ENCODE measurements at places on chromosomes 4 and X. TPM values are rescaled to one million over a fixed set of nuclear protein-coding genes. Genes with fewer than 3 reads are reported as not detected.

DNA sequence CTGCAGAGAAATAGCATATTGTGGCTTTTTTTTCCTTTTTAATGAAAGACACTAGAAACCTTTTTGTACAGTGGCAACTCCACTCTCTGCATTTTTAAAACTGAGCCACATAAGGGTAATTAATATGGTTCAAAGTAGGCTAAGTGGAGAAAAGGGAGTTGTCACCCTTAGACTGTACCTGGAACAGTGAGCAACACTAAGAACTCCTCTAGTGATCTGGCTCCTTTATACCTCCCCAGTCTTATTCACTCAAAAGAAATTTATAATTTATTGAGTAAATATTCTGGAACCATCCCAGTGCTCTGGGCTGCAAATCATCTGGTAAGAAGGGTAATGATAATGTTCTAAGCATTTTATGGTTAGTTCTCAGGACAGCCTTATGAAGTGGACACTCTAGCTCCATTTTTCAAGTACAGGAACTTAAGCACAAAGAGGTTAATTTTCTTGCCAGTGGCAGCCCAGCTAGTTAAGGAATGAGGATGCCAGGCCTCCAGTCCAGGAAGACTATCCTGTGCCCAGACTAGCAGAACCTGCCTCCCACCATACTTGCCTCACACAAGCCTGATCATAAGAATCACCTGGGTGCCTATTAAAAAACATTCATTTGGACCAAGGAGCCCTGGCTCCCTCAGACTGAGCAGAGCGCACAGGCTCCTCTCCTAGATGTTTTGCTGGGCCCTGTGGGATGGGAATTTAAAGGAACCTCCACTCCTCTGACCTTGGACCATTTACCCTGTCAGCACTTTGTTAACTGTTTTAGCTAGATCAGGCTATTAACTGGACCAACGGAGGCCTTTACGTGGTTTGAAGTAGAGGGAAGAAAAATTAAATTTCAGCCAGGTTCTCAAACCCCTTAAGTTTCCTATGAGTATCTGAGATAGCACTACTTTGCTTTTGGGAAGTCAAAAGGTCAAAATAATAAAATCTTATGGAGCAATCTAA lies 102.6 kb downstream of the PDE5A start:
- no peak for DNase-seq

- no peak for DNase-seq
Measured at GRCh38 chrX:129695535-129695934, 40.8 kb upstream of the APLN start.

Gene MCF2
- 0.37 TPM for total RNA-seq

Gene TMEM31
- total RNA-seq = 0.46 TPM

DNA sequence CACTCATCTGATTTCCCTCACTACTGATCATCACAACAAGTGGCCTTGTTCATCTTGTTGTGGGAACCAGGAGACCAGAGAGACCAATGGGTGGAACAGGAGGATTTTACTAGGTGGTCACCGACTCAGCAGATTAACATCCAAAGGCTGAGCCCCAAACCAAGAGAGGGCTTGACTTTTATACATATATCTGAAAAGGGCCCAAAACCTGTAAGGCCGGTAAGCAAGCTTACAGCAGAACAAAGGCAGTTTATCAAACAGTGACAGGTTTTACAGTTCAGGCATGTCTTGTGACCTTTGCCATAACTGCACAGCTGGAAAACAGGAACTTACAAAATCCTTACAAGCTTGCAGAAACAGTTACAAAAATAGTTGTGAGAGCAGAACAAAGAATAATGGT lies 195.9 kb downstream of the OR13H1 start:
- DNase-seq = no peak

Gene MAGEB1
- total RNA-seq = not detected

Gene NUDT10
- total RNA-seq = 2.0 TPM

- DNase-seq = peak; percentile 46
Measured at GRCh38 chrX:21940356-21940829, at the start of gene SMS. Gene SMS, plus strand, starts transcription at chrX:21940709. Its CDS starts 116 bp downstream, at chrX:21940825.

Gene EPGN
- not detected for total RNA-seq

GRCh38 chr4:128703948-128704347 lies 105.6 kb upstream of the JADE1 start:
- no peak for DNase-seq

DNA sequence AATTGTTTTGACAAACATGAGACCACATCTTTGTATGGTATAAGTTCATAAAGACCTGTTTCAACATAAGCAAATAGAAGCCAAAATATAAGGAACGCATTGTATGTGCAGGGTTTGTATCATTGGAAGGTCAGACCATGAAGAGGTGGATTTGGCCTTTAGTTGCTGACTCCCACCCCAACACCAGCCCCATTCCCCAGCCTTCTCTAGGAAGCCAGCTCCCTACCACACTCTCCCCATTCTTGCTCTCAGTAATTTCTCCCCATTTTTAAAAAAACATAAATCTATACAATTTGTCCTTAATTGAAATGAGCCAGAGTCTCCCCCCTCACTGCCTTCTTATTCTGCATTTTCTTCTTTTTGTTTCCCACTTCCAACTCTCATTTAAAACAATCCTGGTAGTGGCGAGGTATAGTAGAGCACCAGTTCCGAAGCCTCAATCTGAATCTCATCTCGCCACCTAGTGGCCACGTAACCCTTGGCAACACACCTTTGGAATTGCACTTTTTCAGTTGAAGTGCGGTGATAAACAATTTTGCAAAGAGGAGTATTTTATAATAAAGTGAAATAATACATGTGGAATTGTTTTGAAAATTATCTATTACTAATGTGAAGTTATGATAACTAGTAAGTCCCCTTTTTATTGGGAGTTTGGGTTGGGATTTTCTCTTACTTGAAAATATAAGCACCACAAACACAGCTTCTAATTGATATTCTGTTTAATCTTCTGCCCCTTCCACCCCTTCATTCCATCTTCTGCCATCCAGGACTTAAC lies 126.6 kb downstream of the ASB9 start:
- peak; percentile 51 for DNase-seq

DNA sequence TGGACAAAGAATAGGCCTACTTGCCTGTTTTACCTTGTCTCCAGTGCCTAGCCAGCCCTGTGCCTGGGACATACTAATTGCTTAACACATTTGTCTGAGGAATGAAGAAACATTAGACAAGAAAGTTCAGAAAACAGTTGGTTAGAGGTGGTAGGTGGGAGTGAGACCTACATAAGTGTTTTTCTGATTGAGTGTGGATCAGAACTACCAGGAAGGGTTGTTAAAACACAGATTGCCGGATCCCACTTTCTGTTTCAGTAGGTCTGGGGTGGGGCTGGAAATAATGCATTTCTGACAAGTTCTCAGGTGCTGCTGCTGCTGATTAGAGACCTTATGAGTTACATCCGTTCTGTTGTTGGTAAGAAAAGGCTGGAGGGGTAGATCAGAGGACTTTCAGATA lies 5.7 kb upstream of the JADE1 start:
- DNase-seq = no peak

DNA sequence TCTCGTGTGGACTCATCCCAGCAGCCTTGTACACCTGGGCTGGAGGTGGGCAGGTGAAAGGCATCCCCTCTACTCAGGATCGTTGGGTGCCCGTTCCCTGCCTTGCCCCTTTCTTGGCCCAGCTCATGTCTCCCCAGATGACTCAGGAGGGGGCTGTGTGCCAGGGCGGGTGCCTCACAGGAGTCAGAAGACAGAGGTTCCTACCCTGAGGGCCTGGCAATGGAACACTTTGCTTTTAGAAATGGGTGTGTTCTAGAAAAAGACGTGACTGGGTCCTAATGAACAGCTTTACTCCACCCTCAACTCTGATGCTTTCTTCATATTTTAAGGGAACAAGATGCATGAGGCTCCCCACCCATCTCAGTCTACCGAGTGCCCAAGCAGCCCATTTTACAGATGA lies 22.5 kb upstream of the TRIM2 start:
- no peak for DNase-seq

Gene SLIT2
- total RNA-seq = not detected

Gene PRIMPOL
- total RNA-seq = 24.1 TPM

Gene ZDHHC15
- total RNA-seq = 0.44 TPM

DNA sequence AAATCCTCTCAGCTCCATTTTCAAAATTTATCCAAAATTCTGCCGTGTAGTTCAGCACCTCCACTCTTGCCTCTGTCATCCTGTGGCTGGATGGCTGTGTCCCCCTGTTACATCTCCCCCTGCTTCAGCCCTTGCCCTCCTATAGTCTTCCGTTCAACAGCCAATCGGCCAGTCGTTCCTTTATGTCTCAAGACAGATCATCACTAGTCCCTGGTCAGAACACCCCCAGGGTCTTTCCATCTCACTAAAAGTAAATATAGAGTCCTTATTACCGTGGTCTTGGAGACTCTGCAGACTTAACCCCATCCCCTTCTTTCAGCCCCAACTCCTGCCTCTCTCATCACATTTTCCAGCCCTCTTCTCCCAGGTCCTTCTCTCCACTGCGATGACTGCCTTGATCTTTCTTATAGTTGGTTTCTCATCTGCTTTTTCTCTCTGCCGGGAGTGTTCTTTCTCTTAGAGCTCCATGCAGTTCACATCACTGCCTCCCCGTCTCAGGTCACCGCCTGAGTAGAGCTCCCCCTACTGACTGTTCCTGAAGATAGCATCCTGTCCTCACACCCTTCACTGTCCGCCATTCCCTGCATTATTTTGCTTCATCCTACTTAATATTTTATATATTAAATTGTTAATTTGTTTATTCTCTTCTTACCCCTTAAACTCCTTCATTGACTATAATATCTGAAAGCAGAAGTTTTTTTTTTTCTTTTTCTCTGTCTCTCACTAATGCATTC lies 736.9 kb upstream of the MAGEB2 start:
- no peak for DNase-seq

DNA sequence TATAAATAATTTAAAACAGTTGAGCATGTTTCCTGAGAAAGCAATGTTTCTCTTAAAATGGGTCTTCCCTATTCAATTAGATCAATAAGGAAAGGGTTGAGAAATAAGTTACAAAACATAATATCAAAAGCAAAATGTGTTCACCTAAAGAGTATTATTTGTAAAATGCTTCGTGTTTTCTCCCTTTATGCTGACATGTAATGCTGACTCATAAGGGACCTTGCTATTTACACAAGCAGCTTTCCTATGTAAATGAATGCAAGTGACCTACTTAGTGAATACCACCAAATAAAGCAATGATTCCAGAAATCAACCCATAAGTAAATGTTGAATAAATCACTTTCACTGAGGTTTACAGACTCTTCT lies 91.5 kb downstream of the ELOVL6 start:
- DNase-seq = no peak

Gene POLN
- 4.6 TPM for total RNA-seq

DNA sequence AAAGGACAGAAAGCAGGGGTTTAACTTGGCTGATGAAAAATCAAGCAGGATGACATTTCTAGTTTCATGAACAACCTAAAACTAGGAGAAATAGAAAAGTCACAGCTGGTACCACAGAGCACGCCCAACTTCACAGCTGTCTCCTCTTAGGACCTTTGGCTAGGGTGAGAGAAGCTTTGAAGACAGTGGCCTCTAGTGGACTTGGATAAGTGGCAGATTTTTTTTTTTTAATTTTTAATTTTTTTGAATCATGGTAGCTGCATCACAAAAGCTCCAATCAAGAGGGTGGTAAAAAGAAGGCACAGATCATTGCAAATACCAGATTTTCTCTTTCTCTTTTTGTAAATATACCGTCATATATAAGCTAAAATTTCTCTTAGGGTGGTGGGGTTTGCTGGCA lies 20.2 kb upstream of the MAP3K15 start:
- no peak for DNase-seq

DNA sequence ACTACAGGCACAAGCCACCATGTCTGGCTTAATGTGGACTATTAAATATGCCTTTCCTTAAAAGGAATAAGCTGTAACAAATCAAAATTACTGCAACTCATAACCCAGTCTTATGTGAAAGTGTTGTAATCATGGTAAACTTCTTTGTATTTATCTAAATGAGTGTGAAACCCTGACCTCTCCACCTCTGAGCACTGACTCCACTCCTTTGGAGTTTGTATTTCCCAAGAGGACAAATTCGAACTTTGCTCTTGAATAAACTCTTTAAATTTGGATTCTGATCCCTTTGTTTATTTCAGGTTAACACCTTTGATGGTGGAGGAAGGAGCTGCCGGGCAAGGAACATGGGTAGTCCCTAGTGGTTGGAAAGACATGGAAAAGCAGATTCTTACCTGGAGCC lies 48.3 kb upstream of the FAM9A start:
- DNase-seq = no peak

GRCh38 chrX:44382871-44383270 lies 39.4 kb upstream of the EFHC2 start:
- no peak for DNase-seq

- DNase-seq = no peak
Measured at GRCh38 chrX:15072880-15073279, 197.0 kb downstream of the ASB9 start.

DNA sequence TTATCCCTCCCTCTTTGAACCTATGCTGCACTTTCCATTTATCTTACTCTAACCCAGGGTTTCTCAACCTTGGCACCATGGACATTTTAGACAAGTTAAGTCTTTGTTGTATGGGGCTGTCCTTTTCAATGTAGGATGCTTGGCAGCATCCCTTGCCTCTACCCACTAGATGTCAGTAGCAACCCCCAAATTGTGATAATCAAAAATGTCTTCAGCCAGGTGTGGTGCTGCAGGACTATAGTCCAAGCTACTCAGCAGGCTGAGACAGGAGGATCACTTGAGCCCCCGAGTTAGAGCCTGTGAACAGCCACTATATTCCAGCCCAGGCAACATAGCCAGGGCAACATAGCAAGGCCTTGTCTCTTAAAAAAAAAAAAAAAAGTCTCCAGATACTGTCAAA lies 7.0 kb downstream of the LRCH2 start:
- DNase-seq = no peak

DNA sequence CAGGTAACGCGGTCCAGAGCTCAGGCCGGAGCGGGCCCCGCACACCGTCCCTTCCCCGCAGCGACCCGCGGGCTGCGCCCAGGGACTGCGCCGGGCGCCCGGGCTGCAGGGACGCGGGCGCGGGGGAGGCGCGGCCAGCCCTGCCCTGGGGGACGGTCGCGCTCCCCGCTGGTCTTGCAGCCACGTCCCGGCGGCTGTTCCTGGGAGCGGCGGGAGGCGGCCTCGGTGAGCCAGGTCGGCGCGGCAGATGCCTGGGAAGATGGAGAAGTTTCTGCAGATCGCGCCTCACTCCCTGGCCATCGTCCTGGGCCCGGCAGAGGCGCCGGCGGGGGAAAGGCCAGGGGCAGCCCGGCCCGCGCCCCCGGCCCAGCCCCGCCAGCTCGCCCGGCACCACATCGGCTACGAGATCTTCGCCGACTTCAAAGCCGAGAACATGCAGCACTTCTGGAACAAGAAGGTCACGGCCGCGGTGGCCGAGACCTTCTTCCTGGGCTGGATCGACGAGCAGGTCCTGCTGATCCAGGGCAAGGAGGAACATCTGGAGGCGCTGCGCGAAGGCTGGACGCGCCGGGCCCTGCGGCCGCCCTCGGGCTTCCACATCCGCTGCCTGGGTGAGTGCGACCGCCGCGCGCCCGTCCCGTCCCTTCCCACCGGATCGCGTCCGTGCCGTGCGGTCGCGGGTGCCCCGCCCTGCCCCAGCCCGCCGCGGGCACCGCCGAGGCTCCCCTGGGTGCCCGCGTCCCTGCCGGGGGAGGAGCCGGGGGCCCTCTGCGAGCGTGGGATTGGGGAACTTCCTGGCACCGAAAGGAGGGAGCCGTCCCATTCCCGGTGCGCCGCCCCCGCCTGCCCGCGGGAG lies 107.4 kb upstream of the STOX2 start:
- DNase-seq = peak; percentile 29

All from activated T-cell treated with anti-CD3 and anti-CD28 coated beads, Interleukin-2, amount 50 U/mL, for 72 hours (primary cell).